DND-41 (cell line): ENCODE measurements at places on chromosomes 11 and 22.
A peak's percentile ranks its signal among the peaks of the same experiment; 100 is the strongest.

- no peak for DNase-seq
These were observed 3.6 kb upstream of the C11orf86 start for GRCh38 chr11:66971488-66971887.

DNA sequence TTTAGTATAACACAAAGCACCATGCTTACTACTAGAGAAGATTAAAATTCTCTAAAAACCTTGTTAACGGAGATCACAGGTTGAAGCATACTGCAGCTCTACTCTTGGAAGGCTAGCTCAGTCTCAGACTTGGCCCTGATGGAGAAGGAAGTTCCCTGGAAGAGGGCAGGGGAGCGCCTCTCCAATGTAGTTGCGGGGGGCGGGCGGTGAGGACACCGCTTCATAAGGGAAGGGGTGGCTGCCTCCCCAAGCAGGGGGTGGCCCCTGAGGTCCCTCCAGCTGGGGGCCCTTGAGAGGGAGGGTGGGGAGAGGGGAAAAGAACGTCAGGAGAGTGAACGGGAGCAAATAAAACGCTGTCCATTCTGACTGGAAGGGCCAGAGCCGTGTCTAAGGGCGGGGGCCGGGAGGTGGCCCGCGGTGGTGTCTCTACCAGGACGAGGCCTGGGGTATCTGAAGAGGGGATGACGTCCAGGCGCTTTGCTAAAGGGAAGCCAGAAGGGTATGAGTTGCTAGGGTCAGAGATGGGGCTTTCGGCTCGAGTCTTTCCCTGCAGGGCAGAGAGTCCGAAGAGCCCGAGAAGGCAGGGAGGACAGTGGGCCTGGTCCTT lies 553 bp upstream of the USP47 start:
- no peak for DNase-seq

DNA sequence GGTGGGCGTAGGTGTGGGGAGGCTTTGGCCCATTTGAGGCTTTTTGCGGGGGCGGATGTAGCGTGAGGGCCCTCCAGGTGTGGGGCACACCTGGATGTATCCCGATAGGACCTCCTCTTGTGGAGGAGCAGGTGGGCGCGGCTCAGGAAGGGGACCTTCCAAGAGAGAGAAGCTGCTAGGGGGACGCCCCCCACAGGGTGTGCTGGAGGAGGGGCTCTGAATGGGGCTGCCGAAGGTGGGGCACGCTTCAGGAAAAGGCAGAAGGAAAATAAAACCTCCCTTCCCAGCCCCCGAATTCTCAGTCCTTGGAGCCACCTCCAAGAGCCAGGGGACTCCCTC lies 621 bp downstream of the SGSM1 start:
- no peak for DNase-seq

DNA sequence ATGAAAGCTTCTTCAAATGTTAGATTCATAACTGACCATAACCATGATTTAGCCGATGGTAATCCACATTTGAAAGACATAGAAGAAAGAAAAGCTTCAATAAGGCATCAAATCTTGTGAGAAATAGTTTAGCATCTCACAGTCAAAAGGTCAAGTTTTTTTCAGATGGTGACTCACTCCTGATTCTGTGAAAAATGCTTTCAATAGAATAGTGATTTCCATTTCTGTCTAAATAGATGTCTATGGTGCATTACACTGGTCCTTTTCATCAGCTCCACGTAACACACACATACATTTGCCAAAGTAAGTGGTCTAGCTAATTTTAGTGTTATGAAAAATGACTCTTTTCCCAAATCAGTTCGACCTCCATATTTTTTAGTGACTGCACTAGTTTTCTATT lies 139.2 kb downstream of the LRRC4C start:
- no peak for DNase-seq

DNA sequence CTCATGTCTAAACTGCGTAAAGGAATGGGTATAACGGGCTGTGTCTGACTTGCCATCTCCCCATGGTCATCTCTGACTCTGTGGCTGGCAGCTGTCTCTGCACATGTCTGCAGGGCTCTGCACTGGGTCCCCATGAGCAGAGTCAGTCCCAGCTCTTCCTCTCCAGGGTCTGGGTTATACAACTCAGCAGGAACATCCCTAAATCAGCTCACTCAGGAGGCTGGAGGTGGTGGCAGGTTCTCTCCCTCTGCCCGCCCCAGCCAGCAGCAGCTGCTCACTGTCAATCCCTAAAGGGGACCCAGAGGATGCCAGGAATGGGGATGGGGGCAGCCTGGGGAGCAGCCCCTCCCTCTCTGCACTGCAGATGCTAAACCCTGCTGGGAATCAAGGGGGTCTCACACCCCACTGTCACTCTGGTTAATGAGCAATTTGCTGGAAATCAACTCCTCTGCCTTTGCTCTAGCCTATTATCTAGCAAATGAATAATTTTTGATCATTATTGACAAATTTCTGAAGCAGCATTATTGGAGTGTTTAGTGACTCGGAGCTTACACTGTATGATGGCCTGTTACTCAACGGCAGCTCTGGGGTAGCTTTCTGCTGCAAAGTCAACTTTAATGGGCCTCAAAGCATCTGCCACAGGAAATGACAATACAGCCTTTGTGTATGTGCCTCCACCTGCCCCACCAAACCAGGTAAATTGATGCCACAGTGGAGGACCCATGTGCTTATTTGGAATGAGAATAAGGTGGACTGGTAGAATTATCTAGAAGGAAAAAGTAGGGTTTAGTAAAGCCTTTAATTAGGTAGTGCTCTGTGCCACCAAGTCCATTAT lies 55.7 kb upstream of the SHANK2 start:
- no peak for DNase-seq

DNA sequence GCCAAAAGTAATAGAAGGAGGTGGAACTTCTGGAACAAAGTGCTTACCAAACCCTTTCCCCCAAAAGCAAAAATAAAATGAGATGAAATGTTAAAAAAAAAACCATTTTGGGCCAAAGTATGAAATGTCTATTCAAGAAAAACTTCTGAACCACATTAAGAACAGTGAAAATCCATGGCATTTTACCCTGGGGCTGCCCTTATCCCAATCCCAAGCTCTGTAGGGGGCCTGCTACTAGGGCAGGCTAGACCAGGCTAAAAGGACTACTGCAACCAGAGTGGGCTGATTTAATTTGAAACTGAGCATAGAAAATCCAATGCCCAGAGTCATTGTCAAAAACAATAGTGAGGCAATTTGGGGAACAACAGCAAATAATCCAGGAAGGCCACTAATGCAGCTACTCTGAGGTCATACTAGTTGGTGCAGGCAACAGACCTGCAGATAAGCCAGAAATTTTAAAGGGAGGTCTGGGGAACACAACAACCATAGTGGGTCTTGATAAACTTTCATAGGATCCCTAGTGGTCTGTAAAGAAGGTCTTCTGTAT lies 99.4 kb downstream of the RELT start:
- DNase-seq: no peak

GRCh38 chr11:35501776-35502175 lies 23.6 kb downstream of the PAMR1 start:
- DNase-seq: no peak

- DNase-seq: no peak
These were observed 1.6 kb upstream of the DNAJB13 start for GRCh38 chr11:73949246-73949645.

DNA sequence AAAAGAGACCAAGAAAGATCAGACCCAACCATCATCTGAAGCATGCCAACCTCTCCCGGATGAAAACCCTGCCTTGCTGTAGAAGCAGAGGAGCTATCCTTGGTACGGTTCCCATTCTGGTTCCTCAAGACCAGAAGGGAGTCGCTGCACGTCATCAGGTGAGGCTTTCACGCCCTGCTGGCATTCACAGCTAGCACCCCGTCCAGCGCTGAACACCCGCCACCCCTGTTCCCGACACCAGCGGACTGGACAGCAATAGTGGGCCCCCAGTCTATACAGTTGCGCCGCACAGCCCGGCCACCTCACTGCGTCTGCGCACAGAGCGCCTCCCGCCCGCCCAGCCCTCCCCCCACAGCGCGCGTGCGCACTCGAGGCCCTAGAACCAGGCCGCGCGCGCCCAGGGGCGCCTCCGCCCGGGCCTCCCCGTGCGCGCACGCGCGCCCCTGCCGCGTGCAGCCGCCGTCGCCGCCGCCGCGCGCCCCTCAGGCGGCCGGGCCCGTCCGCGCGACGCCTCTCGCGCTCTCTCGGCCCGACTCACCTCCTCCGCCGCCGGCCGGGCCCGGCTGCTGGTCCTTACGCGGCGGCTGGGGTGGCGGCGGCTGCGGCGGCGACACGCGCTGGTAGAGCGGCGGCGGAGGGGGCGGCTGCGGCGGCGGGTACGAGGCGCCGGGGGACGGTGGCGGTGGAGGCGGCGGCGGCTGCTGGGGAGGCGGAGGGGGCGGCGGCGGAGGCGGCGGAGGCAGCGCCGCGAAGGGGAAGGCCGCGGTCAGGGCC lies 706 bp downstream of the SF1 start:
- peak; percentile 77 for DNase-seq

DNA sequence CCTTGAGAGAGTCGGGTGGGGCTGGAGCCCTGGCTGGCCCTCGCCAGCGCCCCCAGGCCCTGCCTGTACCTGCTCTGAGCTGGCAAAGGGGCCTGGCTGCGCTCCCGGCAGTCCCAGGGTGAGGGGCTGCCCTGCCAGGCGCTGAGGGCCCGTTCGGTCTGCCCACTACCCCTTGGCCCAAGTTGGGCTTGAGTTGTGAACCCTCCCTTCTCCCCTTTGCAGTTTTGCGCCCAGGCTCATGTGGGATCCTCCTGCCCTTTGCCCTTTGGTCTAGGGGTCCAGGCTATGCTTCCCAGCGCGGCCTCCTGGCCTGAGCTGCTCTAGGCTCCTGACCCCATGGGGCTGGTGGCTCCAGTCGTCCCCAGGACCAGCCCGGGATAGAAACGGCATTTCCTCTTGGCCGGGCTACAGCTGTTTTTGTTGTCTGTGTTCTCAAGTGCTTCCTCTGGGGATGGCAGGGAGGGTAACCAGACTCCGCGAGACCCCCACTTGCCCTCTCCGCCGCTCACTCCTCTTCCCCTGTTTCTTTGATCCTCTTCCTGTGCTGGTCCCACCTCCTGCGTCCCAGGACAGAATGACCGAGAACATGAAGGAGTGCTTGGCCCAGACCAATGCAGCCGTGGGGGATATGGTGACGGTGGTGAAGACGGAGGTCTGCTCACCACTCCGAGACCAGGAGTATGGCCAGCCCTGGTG lies 34.9 kb downstream of the PRDM11 start:
- DNase-seq: no peak

DNA sequence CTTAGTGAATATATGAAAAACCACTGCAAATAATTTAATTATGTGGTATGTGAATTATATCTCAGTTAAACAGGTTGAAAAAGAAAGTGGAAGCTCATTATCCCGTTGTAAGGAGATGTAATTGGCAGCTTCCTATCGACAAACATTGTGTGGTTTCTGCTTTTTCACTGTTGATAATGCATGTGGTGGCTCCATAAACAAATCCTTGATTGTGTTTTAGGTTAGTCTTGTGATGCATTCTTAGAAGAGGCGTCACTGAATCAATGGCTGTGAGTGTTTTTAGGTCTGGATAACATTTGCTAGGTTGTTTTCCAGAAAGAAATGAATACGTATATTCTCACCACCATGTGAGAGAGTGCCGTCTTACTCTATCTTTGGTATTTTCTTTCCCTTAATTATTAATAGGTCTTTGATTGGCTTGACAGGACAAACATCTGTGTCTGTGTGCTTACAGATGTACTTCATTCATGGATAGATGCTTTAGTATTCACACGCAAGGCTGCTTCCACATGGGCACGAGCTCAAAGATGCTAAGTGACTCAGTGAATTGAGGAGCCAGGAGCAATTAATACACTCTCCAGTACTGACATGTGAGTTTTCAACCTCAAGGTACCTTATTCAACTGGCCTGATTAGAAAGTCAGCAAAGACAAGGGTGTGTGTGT lies 166.7 kb downstream of the TBC1D22A start:
- DNase-seq: no peak

GRCh38 chr11:1814691-1815090 lies 20.1 kb upstream of the SYT8 start:
- no peak for DNase-seq

GRCh38 chr22:50056214-50056972 lies 1.7 kb downstream of the TTLL8 start:
- no peak for DNase-seq

DNA sequence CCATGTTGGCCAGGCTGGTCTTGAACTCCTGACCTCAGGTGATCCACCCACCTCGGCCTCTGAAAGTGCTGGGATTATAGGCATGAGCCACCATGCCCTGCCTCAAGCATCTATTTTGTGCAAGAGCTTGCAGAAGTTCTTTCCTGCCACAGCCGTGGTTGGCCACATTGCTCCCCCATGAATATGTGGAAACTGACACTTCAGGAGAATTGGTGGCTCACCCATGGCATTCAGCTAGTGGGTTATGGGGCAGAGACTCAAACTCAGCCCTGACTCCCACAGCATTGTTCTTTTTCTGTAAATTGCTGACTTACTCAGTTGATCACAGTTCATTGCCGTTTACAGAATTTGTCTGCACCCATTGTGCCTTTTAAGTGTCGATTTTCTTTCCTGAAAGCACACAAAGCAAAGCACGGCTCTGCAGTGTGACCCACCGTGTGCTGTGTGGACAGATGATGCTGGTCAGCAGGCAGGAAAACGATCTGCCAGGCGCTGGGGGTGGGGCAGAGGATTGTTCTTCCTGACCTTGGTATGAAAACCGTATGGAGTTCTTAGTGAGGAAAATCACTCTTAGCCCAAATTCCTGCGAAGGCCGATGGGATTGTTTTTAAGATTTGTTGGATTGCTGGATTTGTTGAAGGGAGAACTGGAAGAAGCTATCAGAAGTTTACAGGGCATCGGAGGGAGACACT lies 115.6 kb downstream of the PTPRJ start:
- no peak for DNase-seq

- no peak for DNase-seq
These were observed 92.8 kb upstream of the SEPTIN5 start for GRCh38 chr22:19621373-19622060.

DNA sequence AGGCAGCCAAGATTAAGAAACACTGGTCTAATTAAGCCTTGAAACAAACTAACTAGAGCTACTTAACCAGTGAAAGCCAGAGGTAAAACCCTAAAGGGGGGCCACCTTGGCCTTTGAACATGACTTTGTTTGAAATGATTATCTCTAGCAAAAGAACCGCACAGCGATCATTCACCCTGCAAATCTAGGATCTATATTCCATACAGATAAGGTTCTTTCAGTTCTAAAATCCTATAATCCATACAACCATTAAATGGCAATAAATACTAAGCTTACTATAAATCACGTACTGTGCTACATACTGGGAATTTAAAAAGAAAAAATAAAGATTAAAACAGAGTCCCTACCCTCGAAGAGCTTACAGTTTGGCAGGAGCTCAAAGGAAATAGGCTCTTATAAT lies 40.6 kb downstream of the RBFOX2 start:
- no peak for DNase-seq

GRCh38 chr22:29872144-29872893 lies 10.7 kb upstream of the MTMR3 start:
- no peak for DNase-seq

DNA sequence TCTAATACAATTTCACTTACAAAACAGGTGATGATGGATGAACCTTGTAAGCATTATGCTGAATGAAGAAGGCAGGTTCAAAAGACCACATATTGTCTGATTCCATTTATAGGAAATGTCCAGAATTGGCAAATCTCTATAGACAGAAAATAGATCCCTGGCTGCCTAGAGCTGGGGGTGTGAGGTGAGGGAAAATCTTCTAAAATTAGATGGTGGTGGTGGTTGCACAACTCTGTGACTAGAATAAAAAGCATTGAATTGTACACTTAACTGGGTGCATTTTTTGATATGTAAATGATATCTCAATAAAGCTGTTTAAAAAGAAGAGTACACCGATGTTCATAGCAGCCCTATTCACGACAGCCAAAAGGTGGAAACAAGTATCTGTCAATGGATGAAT lies 16.7 kb upstream of the CRY2 start:
- no peak for DNase-seq

- no peak for DNase-seq
These were observed 65.7 kb downstream of the NECTIN1 start for GRCh38 chr11:119663279-119663678.
